Hair follicular keratinocyte (primary cell): ENCODE measurements at places on chromosomes 12 and 14. TPM values are rescaled to one million over a fixed set of nuclear protein-coding genes. Genes with fewer than 3 reads are reported as not detected.

SDS gene
- not detected in 2 replicates for total RNA-seq

SLC25A47 gene
- not detected in 2 replicates for total RNA-seq

KRT79 gene
- not detected in 2 replicates for total RNA-seq

GUCY2C gene
- total RNA-seq: 0.08 TPM in 1 of 2 replicates, not detected in the other

OR6C3 gene
- not detected in 2 replicates for total RNA-seq

NGDN gene
- 21.9 and 37.1 TPM in 2 replicates for total RNA-seq

ARHGEF40 gene
- 6.4 and 13.7 TPM in 2 replicates for total RNA-seq

PSME2 gene
- total RNA-seq: 109 and 116 TPM in 2 replicates

TAS2R46 gene
- total RNA-seq: not detected in 2 replicates

HAL gene
- total RNA-seq: 0.08 and 0.27 TPM in 2 replicates

OAS2 gene
- total RNA-seq: 2.7 and 3.5 TPM in 2 replicates

C12orf50 gene
- not detected in 2 replicates for total RNA-seq
